Activated CD4-positive, alpha-beta T cell treated with anti-CD3 and anti-CD28 coated beads, Interleukin-2, amount 10 ng/mL, durations not matched to agents 24 days and 14 days (primary cell): ENCODE measurements at places on chromosomes 2 and 18. TPM values are rescaled to one million over a fixed set of nuclear protein-coding genes. Genes with fewer than 3 reads are reported as not detected.

CAPN13 gene
- total RNA-seq: not detected in 2 replicates

DNA sequence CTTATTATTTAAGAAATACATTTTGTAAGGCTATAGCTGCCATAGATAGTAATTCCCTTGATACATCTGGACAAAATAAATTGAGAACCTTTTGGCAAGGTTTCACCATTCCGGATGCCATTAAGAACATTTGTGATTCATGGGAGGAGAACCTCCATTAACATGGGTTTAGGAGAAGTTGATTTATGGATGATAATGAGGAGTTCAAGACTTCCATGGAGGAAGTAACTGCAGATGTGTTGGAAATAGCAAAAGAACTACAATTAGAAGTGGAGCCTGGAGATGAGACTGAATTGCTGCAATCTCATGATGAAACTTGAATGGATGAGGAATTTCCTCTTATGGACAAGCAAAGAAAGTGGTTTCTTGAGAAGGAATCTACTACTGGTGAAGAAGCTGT lies 17.3 kb downstream of the PHLPP1 start:
- DNase-seq: no peak
- no peaks in the 10 kb centered on the region for H3K4me1 ChIP-seq
- no peak overlapping the region for H3K4me3 ChIP-seq
- H3K36me3 ChIP-seq: peaks cover 1% of the 10 kb centered on the region
- H3K27ac ChIP-seq: no peak overlapping the region

DNA sequence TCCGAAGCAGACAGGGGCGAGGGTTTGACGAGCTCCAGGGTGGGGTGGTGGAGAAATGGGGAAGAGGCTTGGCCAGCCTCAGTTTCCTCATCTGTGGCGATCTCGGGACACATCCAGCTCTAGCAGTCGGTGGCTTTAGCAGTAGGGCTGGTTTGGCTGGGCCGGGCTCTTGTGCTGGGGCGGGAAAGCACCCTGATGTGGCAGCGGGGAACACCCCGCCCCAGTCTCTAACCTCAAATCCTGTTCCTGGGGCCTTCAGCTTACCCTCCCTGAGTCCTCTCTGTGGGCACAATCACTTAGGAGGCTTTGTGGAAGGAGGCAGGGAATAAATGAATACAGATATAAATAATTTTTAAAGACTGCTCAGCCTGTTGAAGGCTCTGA lies 26.5 kb upstream of the MCFD2 start:
- peak overlapping the region; percentile 100 for H3K27ac ChIP-seq
- peaks cover 51% of the 10 kb centered on the region for H3K4me1 ChIP-seq
- no peaks in the 10 kb centered on the region for H3K27me3 ChIP-seq
- peak; percentile 93 for DNase-seq
- peak overlapping the region; percentile 97 for H3K4me3 ChIP-seq
- peaks cover 36% of the 10 kb centered on the region for H3K36me3 ChIP-seq

GRCh38 chr2:60365556-60365955 lies 187.9 kb downstream of the BCL11A start:
- H3K4me1 ChIP-seq: no peaks in the 10 kb centered on the region
- H3K27me3 ChIP-seq: no peaks in the 10 kb centered on the region
- no peak for DNase-seq
- H3K27ac ChIP-seq: no peak overlapping the region
- no peak overlapping the region for H3K4me3 ChIP-seq
- H3K36me3 ChIP-seq: no peaks in the 10 kb centered on the region

DNA sequence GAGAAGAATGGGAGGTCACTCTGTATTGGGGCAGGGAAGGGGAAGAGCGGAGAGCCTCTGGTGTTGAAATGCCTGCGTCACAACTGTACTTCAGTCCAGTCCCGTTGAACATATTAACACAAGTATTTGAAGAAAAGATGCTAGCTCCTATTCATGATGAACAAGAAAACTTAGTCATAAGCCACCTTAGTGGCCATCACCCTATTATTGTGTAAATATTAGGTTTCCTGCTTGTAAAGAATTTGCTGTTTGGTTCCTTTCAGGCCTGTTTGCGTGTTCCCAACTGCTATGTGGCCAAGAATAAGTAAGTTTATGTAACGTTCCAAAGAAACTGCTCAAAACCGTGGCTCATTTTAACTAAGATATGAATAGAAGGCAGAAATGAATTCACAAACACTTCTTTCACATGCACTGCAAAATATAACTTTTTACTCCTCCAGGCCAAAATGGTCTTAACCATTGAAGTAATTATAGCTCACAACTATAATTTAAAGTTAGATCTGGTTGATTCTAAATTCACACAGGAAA lies 204.3 kb downstream of the ZNF385B start:
- H3K27me3 ChIP-seq: no peaks in the 10 kb centered on the region
- no peak overlapping the region for H3K4me3 ChIP-seq
- DNase-seq: no peak
- H3K27ac ChIP-seq: no peak overlapping the region
